ENCODE measurements at places on chromosomes 5 and 9. TPM values are rescaled to one million over a fixed set of nuclear protein-coding genes. Genes with fewer than 3 reads are reported as not detected.

DNA sequence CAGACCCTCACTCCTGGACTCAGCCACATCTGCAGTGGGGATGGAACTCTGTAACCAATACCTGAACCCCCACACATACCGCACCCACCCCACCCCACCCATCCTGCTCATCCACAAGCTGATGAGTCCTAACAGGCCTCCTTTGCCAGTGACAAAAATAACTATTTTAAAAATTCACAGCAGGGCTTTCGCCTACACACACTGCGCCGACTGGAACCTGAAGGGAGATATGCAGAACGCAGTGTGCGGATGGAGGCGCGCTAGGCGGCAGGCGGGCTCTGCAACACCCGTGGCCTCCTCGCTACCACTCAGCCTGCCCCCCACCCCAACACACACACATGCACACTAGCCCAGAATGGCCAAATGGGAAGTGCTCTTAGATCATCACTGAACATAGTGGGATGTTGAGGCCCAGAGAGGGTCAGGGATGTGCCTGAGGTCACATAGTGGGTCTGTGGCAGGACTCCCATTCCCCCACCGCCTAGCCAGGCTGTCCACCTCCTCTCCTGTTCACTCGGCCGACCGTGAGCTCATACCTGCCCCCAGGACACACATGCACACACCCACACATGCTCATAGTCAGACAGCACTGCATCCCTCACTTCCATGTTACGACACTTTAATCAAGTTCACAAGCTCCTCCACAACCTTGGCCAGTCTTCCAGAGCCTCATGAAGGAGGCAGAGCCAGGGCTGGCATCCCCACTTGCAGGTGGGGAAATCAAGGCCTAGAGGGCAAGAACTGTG lies 6.3 kb upstream of the CAMK2A start:
- DNase-seq, result no peak

DNA sequence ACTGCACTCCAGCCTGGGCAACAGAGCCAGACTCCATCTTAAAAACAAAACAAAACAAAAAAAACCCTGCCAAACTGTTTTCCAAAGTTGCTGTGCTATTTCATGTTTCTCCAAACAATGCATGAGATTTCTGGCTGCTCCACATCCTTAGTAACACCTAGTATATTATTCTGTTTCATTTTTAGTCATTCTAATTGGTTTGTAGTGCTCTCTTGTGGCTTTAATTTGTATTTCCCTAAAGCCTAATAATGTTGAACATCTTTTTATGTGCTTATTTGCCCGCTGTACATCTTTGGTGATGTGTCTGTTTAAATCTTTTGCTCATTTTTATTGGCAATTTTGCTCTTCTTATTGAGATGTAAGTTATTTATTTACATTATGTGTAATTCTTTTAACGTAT lies 18.4 kb upstream of the TTC1 start:
- DNase-seq, result no peak

Gene HBEGF
- 9.6 TPM for polyA plus RNA-seq

- DNase-seq, result peak; percentile 61
These were observed 265.4 kb downstream of the RASEF start for GRCh38 chr9:82797534-82797933.

Gene HEMGN
- polyA plus RNA-seq, result 4.9 TPM

GRCh38 chr9:81559709-81560108 lies 129.6 kb downstream of the TLE1 start:
- DNase-seq, result no peak

DNA sequence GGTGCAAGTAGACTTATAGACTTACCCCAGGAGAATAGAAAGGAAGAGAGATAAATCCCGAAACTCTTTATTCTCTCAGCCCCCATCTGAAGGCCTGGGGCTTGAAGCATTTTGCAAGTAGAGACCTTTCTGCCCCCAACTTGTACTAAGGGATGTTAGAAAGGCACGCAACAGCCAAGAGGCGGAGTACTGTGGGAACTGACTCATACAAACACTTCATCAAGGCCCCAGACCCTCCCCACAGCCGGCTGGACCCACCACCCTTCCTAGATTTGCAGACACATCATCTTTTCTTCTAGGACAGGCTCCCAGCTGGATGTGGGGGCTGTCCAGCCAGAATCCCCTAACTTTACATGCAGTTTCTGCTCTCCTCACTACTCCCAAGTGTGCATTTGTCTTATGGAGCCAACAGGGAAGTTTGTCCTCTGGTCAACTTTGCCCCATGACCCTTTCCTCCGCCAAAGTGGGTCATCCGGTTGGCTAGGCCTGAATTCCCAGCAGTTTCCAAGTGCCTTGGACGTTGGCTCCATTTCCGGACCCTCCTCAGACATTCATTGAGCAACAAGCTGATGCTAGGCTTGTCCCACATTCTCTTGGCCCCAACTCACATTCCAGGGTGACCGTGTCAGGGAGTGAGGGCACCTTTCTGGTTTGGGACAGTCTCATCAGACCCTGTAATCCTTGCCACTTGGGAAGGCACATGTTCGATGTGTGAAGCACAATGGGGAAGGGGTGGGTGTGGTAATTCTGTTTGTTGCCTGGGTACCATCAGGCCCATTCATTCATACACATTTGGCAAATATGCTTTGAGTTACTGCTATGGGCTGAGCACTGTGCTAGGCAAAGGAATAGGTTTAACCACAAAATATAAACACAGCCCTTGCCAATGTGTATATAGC lies 64.6 kb downstream of the ABLIM3 start:
- DNase-seq, result peak; percentile 96

- DNase-seq, result no peak
These were observed 1.6 kb downstream of the IFNA2 start for GRCh38 chr9:21383627-21384026.

GRCh38 chr5:177607452-177608192 lies 7.7 kb downstream of the B4GALT7 start:
- peak; percentile 64 for DNase-seq

Gene MARCOL
- not detected for polyA plus RNA-seq

GRCh38 chr5:72366324-72366976 lies 46.3 kb downstream of the PTCD2 start:
- DNase-seq, result peak; percentile 53

All from right lung (tissue), 10 donors.